ENCODE measurements at places on chromosomes 5 and 9. TPM values are rescaled to one million over a fixed set of nuclear protein-coding genes. Genes with fewer than 3 reads are reported as not detected.

DNA sequence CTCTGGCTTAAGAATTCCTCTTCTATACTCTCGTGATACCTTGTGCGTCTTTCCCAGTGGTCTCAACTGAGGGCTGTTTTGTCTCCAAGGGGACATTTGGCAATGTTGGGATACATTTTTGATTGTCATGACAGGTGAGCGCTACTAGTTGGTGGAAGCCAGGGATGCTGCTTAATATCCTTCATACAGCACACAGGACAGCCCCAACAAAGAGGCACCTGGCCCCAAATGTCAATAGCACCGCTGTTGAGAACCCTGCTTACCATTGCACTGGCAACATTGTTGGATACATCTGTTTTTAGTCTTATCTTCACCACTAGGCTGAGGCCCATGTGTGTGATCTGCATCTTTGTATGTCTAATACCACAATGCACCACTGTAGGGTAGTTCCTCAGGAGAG is 114.1 kb downstream of the C9orf152 start:
- peaks cover 10% of the 10 kb centered on the region for H3K36me3 ChIP-seq
- no peak overlapping the region for H3K27ac ChIP-seq
- no peak for DNase-seq

- H3K27ac ChIP-seq: no peak overlapping the region
- no peak overlapping the region for H3K4me3 ChIP-seq
- DNase-seq: peak; percentile 18
- H3K27me3 ChIP-seq: peaks cover 3% of the 10 kb centered on the region
- H3K36me3 ChIP-seq: no peaks in the 10 kb centered on the region
- peaks cover 3% of the 10 kb centered on the region for H3K4me1 ChIP-seq
Observed at GRCh38 chr5:142810081-142810480, 39.9 kb downstream of the ARHGAP26 start.

The CER1 gene
- not detected for total RNA-seq

GRCh38 chr5:14299666-14300065 is 156.5 kb downstream of the TRIO start:
- DNase-seq: no peak
- H3K27me3 ChIP-seq: no peaks in the 10 kb centered on the region
- H3K27ac ChIP-seq: no peak overlapping the region
- H3K4me3 ChIP-seq: no peak overlapping the region
- peaks cover 62% of the 10 kb centered on the region for H3K36me3 ChIP-seq
- H3K4me1 ChIP-seq: peaks cover 39% of the 10 kb centered on the region

DNA sequence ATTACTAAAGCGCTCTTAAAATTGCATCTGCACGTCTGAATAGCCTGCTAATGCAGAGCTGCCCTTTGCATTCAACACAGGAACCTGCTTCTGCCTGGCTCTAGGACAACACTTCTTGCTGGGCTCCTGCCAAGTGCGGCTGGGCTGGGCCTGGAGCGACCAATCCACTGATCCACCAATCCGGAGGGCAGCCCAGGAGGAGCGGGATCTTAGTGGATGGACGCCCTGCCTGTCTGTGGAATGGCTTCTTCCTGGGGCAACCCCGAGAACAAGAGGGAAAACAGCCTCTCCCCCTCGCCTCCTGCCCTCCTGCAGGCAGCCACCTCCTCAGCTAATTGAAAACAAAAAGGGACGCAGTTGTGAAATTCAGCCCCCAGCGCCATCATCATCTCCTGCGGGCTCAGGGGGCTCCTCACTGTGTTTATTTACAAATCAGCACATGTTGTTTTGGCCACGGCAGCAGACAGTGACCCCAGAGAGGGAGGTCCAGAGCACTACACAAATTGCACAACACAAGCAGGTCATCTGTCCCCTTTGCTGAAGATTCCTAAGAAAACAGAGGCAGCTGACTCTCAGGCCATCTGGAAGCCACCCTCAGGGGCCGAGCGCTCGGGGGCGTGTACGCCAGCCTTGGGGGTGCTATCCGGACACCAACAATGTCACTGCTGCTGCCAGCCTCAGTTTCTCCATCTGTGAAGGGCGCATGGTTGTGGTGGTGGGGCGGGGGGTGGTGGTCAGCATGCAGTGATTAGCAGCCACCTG is 57.3 kb downstream of the GADD45G start:
- peak; percentile 86 for DNase-seq
- H3K36me3 ChIP-seq: no peaks in the 10 kb centered on the region
- H3K27me3 ChIP-seq: peaks cover 2% of the 10 kb centered on the region
- peak overlapping the region; percentile 25 for H3K4me3 ChIP-seq
- H3K4me1 ChIP-seq: no peaks in the 10 kb centered on the region

The SOX30 gene
- total RNA-seq: not detected

The WWC1 gene
- 10.3 TPM for total RNA-seq

The F2R gene
- total RNA-seq: 85.7 TPM

DNA sequence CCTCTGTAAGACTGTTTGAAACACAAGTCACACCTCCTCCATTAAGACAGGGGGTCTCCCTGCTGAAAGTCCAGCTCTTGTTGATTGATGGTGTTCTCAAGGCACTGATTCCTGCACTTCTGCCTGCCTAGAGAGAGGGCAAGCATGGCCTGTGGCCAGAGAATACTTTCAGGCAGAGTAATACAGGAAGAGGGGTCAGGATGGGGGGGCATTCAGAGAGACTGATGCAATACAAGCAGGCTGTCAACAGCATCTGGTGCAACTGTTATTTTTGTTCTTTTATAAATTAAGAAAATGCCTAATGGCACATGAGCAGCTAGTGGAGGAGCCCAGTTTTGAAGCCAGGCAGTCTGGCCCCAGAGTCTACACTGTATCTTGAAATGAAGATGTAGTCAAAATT is 302.2 kb downstream of the DIRAS2 start:
- no peak overlapping the region for H3K27ac ChIP-seq
- DNase-seq: peak; percentile 46
- no peaks in the 10 kb centered on the region for H3K27me3 ChIP-seq
- H3K4me1 ChIP-seq: no peaks in the 10 kb centered on the region
- H3K36me3 ChIP-seq: no peaks in the 10 kb centered on the region
- no peak overlapping the region for H3K4me3 ChIP-seq

The SIT1 gene
- not detected for total RNA-seq

Data from IMR-90 (cell line).